CD4-positive, alpha-beta T cell treated with Interferon gamma for 1 hour (primary cell): ENCODE measurements at places on chromosomes 2 and 18.

- DNase-seq: no peak
Measured at GRCh38 chr2:234816491-234816890, 135.3 kb upstream of the SH3BP4 start.

- no peak for DNase-seq
Measured at GRCh38 chr2:78586316-78586715, 439.2 kb upstream of the REG3G start.

GRCh38 chr2:154941379-154941778, 242.9 kb downstream of the KCNJ3 start:
- DNase-seq: no peak

GRCh38 chr2:121570667-121571055, 40.0 kb downstream of the RNU4ATAC start:
- DNase-seq: no peak

DNA sequence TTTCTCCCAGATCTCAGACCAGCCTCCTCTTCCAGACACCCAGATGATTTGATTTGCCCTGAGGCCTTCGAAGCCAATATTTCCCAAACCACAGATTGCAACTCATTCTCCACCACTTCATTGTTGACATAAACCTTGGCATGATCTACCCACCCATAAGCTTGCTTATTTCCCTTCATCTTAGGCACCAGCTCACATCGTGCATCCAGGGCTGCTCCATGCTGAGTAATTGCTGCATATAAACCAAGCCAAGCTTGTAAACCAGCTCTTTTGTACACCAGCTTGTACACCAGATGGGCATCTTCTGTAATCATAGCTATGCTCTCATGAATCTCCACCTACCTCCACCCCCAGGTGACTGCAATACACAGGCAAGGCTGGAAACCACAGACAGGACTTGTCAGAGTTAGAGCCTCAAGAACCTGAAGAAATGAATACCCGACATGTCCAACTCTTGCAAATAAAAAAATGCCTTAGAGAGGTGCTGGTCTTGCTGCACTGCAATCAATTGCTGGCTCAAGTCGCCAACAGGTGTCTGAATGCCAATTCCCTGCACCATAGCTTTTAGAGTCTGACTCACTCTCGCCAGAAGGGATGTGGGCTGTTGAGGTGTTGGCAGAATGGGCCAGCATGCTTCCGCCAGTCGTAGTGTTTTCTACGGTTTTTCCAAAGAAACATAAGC, 31.5 kb downstream of the TRABD2A start:
- no peak for DNase-seq

GRCh38 chr18:7116792-7117389, 706 bp downstream of the LAMA1 start:
- DNase-seq: no peak

DNA sequence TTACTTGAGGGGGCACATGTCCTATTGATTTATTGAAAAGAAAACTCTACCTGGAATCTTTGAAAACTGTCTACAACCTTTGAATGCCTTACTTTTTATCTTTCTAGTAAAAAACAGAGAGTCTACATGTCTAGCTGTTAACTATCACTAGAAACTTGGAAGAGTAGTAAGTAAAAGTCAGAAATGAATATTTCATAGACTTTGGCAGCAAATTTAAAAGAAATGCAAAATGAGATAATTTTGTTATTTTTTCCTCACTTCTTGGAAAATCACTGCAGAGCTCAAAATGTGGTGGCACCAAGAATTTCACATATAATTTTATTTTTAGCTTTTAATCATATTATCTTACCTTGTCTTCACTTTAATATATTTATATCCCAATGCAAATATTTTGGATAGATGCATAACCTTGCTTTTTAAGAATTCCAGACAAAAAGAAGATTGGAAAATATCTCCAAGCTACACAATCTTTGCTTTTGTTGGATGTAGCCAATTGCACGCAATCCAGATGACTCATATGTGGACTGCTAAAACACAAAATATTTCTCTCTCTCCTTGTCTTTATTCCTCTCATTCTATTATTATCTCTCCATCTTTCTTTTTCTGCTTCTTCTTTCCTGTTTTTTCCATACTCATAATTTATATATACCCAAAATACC, 92.2 kb upstream of the DSEL start:
- DNase-seq: no peak

DNA sequence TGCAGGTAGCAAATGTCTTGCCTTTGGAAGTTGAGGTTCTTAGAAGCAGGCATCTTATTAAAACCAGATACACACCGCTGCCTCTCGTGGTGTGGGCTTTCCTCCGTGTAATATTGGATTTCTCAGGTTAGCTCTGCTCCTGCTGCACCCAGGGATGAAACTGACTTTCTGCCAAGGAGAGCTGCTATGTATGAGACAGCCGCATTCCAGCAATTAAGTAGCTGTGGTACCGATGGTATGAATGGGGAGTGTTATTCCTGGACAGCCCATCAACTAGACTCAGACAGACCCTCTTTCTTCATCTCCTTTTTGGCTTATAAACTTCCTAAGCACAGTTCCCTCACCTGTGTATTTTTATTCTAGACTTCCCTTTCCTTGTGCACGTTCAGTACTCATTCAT, 6.8 kb upstream of the EHD3 start:
- DNase-seq: no peak

DNA sequence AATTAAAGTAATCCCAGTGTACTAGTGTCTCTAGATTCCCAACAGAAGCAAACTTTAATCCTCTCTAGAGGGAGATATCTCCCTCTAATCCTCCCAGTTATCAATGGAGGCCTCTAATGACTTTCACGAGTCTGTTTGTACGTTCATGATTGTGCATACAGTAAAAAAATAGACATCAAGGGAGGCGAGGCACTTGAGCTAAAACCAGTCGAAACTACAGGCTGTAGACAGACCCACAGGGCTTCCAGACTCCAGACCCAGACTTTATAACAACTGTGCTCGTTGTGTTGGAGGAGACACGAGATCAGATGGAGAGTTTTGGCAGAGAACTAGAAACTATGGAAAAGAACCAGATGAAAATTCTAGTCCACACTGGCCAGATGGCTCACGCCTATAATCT, 7.0 kb downstream of the DGKD start:
- DNase-seq: no peak

GRCh38 chr2:117199511-117199910, 615.0 kb upstream of the DDX18 start:
- no peak for DNase-seq

DNA sequence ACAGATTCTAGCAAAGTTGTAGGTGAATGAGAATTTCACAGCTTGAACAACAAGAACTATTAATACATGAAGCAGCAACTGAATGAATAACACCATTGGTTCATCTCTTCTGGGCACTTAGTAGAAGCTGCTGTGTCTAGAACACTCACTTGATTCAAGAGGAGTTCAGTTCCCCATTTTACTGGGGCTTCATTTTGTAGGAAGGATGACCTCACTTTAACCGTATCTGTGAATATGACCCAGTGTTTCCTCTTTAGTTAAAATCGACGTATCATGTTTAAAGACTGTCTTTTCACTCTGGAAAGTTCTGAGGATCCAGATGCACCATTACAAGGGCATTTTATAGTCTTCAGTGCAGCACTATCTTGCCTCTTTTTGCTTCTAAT, 47.8 kb downstream of the LRRTM1 start:
- DNase-seq: no peak

- no peak for DNase-seq
Measured at GRCh38 chr2:201188449-201188848, 5.5 kb downstream of the CASP10 start.

GRCh38 chr2:230570987-230571386, 141.7 kb upstream of the CAB39 start:
- no peak for DNase-seq

DNA sequence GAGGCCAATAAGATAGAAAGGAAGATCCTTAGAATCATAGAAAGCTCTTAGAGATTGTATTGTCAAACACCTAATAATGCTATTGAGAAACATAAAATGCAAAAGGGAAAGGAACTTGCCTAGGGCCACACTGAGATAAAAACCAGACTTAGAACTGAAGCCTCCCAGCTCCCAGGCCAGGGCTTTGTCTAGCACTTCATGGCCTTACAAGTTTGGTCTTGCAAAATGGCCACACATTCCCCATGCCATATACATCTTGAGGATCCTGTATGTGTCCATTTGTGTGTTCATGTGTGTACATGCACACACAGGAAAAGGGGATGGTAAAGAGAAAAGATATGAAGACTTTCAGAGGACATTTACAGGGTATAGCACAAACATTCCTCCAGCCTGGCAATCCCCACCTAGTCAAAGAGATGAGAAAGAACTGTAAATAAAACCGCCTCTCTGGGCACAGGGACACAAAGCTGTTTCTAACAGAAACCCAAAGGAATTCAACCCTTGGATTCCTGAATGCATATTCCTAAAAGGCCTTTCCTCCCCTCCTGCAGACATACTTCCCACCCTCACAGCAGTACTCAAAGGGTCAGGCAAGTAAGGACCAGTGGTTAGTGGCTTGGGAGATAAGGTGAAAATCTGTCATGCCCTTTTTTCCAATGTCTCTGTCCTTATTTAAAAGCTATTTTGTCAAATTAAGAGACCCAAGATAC, 99.7 kb upstream of the KLHL29 start:
- no peak for DNase-seq

GRCh38 chr2:180980943-180981911, 822 bp downstream of the UBE2E3 start:
- DNase-seq: no peak

DNA sequence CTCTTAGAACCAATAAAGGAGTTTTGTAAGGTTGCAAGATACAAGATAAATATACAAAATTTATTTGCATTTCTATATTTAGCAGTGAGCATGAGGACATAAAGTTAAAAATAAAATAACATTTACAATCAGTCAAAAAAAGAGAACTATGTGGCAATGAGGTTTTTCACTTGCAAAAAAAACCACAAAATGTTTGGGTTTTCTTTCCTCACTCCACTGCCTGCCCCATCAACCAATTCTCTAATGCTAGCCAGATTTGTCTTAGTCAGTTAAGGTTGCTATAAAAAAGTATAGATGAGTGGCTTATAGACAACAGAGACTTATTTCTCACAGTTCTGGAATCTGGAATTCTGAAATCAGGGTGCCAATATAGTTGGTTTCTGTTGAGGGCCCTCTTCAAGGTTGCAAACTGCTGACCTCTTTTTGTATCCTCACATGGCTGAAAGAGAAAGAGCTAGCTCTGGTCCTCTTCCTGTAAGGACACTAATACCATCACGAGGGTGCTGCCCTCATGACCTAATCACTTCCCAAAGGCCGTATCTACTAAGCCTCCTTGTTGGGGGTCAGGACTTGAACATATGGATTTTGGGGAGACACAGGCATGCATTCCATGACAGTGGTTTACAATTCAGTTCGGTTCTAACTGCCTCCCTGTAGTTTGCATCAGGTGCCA, 566.2 kb downstream of the GALR1 start:
- no peak for DNase-seq

GRCh38 chr2:134199123-134199522, 54.7 kb upstream of the MGAT5 start:
- DNase-seq: no peak

GRCh38 chr2:219460424-219460926, 25.8 kb downstream of the SPEG start:
- DNase-seq: no peak

DNA sequence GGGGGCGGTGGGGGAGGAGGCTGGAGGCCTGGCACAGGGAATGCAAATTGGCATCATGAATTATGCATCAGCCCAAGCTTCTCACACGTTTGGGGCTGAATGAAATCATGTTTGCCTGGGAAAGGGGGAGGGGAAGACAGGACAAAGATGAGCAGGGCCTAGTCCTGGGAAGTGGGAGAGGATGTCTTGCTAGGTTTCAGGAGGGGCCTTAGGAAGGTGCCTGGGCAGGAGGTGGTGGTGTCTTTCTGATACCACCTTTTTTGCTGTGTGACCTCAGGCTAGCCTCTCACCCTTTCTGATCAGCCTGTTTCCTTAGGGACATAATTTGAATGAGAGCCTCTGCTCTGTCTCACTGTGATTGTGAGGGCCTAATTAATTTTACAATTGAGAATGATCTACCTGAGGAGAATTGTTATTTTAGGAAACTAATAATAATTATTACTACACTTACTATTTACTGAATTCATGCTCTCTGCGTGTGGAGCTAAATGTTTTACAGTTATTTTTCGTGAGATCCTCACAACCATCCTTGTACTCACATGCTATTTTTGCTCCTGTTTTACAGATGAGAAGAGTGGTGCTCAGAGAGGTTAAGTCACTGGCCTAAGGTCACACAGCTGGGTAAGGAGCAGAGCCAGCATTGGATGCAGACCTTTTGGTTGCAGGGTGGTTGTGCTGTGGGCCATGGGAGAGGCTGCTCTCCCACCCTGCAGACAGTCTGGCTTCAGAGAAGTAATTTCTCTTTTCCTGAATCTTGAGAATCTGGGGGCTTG, 39.6 kb downstream of the INHBB start:
- no peak for DNase-seq
